T47D (cell line): ENCODE measurements at places on chromosomes 12 and 14.

- DNase-seq: no peak
These were observed 113.9 kb downstream of the ANO4 start for GRCh38 chr12:100908501-100908900.

GRCh38 chr12:79698966-79699365 lies 8.2 kb upstream of the PAWR start:
- no peak for DNase-seq

DNA sequence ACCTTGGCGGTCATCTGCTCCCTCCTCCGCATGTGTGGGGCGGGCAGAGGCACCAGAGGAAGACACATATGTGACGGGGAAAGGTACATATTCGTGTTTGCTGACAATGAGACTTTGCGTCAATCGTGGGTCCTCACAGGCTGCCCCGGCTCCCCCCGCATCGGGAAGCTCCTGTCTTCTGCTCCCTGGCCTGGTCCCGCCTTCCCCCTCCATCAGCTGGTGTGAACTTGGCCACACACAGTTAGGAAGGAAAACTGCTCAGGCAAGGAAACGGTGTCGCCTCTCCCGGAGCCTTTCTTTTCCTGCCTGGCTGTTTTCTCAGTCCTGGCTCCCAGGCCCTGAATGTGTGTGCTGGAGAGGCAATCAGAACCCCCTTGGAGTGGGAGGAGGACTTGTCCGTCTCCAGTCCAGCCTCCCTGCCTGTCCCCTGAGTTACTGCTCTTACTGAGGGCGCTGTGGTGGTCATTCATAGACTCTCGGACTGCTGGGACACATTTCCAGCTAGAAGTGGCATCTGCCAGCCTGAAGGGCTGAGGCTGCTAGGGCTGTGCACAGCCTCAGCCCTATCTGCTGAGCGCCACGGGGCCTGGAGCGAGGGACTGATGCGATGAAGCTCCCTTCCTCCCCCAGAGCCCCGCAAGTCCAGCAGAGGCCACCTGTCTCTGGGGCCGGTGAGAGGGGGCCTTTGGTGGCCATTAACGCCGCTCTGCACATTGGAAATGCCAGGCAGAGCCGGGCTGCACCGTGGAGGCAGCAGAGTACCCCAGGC lies 44.2 kb upstream of the TSPAN9 start:
- DNase-seq: no peak

DNA sequence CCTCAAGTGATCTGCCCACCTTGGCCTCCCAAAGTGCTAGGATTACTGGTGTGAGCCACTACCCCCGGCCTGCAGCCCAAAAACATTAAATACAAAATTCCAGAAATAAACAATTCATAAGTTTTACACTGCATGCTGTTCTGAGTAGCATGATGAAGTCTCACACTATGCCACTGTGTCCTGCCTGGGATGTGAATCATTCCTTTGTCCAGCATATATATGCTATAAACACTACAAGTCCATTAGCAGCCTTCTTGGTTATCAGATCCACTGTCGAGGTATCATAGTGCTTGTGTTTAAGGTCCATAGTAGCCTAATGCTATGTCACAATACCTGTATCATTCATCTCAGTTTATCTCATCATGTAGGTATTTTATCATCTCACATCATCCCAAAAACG lies 15.9 kb downstream of the INTS13 start:
- no peak for DNase-seq

GRCh38 chr14:71163842-71164629 lies 256.8 kb downstream of the PCNX1 start:
- DNase-seq: no peak

DNA sequence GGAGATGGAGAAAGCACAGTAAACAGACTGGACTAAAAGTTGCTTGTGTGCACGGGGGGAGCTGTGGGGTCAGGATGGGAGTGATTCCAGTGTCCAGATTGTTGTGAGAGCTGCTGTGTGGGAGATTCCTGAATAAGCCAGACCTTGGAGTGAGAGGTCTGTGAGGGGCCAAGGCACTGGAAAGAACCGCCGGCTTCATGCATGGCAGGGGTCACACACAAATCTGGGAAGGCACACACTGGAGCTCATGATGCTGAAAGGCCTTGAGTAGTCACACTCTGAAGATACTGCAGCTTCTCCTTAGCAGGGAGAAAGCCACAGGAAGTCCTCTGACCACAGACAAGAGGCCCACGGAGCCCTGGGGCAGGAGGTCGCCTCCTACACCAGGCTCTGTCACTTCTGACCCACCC lies 23.1 kb downstream of the ADCY6 start:
- no peak for DNase-seq

- DNase-seq: no peak
These were observed 18.6 kb upstream of the PTGR2 start for GRCh38 chr14:73833034-73833433.

DNA sequence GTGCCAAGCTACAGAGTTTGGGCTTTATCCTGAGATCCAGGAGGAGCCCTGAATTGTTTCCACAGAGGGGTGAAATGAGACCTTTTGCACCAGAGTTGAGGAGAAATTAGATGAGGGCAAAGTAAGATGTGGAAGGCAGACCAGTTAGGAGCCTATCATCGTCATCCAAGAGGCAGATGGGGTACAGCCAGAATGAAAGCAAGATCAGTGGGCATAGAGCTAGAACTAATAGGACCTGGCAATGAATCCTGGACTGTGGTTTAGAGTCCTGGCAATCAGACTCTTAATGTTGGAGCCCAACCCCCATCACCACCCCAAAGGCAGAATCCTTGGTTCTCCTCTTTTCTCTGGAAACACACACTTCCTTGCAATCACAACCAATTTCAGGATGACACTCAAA lies 166.6 kb upstream of the HMGA2 start:
- DNase-seq: no peak

- no peak for DNase-seq
These were observed 37.8 kb downstream of the LLPH start for GRCh38 chr12:66092559-66093269.

DNA sequence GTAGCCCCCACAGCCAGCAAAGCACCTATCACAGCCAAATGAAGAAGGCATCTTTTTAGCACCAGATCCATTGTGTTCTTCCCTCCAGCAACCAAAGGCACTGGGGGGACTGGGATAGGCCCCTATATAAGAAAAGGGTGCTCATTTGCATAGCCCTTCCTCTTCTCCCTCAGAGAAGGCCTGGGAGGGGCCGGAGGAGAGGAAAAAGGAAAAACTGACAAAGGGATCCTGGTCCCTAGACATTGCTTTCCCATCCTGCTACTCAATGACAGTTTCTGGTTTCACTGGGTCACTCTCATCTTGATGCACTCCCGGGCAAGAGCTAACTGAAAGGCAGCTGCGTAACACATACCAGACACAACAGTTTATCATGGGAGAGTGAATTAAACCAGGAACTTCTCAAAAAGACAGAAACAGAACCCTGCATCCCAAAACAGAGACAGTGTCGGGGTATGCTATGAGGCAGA lies at the start of gene PMEL:
Gene PMEL (minus strand): TSS at position 102 of the 467 bp plus-strand sequence. CDS start 31 bp downstream, at position 71.
- peak; percentile 47 for DNase-seq

DNA sequence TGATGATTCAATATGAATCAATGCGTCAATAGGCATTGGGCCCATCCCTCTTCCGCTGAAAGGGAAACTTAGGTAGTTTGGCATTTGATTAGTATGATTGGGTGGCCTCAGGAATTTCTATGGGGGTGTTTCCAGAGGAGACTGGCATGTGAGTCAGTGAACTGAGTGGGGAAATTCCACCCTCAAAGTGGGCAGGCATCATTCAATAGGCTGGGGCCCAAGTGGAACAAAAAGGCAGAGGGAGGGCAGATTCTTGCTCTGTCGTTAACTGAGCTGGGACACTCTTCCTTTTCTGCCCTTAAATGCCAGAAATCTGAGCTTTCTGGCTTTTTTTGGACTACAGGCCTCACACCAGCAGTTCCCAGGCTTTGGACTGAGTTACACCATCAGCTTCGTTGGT lies 373.5 kb downstream of the RPS29 start:
- no peak for DNase-seq

DNA sequence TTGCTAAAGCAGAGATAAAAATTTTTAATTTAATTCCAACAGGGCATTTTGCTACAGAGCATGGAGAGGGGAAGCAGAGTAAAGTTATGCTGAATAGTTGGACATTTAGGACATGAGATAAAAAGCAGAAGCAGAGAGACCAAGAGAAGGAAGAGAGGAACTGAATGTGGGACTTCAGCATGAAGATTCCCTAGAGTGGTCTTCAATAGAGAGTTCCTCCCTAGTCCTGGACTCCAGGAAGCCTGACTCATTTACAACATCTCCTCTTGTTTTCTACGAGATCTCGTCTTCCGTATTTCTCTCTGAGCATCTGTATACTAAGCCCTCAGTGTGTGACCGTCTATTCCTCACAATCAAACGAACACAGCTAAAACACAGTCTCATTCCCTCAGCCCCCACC lies 35.2 kb upstream of the IFT81 start:
- DNase-seq: no peak

GRCh38 chr14:69850086-69850735 lies 29.0 kb upstream of the SMOC1 start:
- DNase-seq: no peak

GRCh38 chr12:56769868-56770267 lies 6.7 kb downstream of the HSD17B6 start:
- DNase-seq: no peak

DNA sequence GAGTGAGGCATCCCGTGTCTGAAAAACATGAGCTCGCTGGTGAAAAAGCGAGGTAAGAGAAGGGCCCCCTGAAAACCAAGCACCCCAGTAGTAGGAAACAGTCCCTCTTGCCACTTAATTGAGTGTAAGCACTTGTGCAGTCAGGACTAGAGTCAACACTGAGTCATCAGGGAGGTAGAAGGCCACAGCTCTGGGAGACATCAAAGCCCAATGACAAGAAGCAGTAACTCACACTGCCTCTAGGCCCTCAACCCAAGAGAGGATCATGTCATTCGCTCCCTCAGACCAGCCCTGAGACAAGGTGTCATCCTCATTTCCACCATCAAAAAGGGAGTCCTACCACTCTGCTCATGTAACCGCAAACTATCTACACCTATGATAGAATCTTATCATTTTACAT lies 17.8 kb downstream of the POMT2 start:
- no peak for DNase-seq

DNA sequence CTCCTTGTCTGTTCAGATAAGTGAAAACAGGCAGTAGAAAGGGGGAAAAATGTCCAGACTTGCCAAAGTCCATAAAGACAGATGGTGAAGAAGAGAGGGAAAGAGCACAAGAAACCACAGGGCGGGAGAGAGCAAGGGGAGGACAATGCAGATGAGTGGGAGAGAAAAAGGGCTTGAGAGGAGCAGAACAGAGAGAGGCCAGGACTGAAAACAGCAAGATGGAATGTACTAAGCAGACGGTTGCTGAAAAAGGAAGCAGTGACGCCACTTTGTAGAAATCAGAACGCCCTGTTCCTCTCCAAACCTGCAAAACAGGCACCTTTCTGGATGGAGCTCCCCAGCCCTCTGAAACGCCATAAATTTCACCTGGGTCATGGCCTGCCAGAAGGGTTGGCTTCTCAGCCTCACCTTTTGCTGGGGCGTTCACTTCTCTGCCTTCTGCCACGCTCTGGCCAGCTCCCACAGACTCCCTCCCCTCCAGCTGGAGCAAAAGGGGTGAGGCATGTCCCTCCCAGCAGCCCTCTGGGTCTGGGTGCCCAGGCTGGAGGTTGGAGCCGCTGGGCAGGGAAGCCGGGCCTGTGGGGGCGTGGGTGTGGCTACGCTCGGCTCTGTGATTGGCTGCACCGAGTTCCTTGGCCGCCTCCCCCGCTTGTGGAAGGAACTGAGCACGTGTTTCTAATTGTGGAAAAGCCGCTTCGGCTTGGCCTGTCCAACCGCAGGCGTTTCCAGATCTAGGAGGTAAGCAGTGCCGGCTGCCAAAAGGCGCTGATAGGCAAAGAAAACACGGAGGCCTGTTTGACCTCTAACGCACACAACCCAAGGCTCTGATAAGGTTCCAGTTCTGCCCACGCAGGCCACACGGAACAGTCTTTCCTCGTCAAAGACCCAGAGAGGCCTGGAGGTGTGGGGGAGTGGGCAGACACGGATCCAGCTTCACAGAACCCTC lies 29.3 kb downstream of the SLC7A8 start:
- DNase-seq: peak; percentile 33

DNA sequence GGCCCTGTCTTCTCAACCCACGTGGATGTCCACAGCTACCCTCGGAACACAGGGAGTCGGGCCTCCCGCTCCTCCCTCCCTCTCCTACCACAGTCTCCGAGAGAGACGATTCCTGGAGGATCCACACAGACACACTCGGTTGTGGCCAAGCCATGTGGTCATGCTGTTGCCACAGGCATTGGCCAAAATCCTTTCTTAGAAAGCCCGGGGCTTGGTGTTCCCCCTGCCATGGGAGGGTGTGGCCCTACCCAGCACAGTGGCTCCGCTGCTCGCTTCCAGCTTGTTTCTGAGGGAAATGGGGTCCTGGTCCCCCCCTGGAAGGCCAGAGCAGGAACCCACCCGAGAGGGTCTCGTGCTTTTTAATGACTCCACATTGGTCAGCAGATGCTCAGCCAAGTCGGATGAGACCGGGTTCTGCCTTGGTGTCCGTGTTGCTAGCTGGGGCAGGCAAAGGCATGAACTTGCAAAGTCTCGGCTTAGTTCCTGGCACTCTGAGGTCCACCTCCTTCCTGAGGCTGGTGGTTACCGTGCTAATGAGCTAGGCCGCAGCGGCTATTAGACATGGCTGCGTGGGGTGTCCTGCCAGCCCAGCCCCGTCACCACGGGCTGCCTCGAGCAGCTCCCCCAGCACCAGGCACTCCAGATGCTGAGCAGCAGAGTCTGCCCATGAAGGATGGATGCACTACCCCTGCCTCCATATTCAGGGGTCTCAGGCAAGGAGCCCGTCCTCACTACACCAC lies 46.8 kb upstream of the MEG3 start:
- DNase-seq: no peak

DNA sequence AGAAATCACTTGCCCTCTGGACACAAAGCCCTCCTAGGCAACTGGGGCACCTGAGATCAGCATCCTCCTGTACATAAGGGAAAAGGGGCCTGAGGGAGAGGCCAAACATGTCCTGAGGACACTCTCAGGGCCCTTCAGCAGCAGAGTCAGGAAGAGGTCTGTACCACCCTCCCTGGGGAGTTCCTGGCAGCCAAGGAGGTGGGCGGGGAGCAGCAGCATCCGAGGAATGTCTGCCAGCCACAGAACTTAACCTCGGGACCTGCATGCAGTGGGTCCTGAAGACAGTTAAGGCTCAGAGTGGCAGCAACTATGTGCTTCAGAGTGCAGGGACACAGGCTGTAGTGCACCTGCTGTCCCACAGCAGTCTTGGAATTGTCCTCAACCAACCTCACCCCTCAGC lies 62.1 kb downstream of the SPTB start:
- no peak for DNase-seq

GRCh38 chr12:3077572-3078081 lies 448 bp downstream of the TSPAN9 start:
- DNase-seq: no peak

DNA sequence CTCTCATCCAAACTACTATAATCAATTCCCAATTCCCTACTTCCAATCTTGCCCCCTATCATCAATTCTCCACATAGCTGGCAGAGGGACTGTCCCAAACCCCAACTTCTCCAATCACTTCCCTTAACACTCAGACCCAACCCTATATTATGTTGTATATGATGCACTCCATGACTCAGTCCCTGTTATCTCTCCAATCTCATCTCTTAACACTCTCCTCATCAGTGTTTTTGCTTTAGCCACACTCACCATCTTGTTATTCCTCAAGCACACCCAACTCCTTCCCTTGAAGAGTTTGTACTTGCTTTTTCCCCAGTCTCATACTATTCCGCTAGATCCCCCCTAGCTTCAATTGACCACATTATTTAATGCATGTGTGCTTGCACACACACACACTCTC lies 4.9 kb downstream of the RHOJ start:
- no peak for DNase-seq

GRCh38 chr12:44582521-44582920 lies 293.6 kb downstream of the NELL2 start:
- no peak for DNase-seq

GRCh38 chr14:52272375-52272774 lies 4.9 kb downstream of the PTGDR start:
- DNase-seq: peak; percentile 50
